NCI-H1092 (cell line): ENCODE measurements at places on chromosomes 4 and X.

GRCh38 chr4:152620218-152620617 is 59.6 kb downstream of the TMEM154 start:
- DNase-seq, result no peak

- DNase-seq, result peak; percentile 58
These were observed 568 bp downstream of the CHST7 start for GRCh38 chrX:46573892-46574773.

DNA sequence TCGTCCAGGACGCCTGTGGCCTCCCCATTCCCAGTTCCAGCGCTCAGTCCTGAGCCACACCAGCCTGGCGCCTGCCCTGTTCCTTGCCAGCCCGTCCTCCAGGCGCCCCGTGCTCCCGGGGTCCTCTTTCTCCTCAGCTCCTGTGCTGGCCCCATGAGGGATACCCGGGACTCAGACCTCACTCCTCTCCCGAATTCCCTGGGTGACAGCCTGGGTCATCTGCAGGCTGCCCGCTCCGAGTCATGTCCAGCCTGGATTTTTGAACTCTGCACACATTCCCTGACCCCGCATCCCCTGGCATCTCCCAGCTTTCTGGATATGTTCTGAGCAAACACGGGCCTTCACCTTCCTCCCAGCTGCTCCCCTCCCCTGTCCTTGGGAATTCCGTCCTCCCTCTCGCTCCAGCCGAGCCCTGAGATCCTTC is 14.9 kb upstream of the ADD1 start:
- DNase-seq, result no peak

DNA sequence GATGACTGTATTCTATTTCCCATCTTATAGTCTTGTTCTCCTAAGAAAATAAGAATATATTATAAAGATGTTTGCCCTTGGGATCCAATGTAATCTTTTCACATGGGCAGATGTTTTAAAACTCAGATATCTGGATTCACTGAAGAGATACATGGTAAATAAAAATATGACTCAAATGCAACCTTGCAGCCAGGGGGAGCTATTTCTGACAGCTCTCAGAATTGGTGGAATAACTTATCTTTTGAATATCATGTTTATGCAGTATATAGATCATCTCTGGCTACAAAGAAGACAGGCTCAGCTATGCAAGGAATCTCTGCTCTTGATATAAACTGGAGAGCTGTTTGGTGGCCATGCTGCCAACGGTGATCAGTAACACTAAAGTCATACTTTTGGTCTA is 274.7 kb downstream of the GLUD2 start:
- DNase-seq, result no peak

GRCh38 chr4:26731351-26732035 is 129.1 kb upstream of the STIM2 start:
- DNase-seq, result no peak

GRCh38 chrX:5646818-5647217 is 581.8 kb downstream of the NLGN4X start:
- DNase-seq, result no peak

- DNase-seq, result no peak
These were observed 45.9 kb downstream of the TSC22D3 start for GRCh38 chrX:107729558-107730297.

DNA sequence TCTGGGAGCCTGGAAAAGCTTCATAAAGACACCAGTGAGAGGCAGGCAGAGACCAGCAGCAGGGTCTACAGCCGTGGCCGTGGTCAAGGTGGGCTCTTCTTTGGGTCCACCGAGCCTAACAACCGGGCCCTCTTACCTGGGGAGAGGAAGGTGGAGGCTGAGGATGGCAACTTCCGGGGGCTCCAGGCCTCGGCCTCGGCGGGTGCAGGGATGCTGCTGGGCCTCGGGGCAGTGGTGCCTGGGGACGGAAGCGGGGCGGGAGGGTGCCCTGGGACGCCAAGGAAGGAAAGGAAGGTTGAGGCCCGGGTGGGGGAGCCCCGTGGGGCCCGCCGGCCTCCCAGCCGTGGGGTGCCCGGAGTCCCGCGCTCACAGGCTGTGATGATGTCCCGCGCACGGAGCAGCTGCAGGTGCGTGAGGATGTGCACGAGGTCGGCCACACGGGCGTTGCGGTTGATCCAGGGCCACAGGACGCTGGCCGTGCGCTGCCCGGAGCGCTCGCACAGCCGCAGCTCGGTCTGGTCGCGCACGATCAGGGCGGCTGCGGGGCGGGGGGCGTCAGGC is 561 bp downstream of the IRAK1 start:
- DNase-seq, result no peak

DNA sequence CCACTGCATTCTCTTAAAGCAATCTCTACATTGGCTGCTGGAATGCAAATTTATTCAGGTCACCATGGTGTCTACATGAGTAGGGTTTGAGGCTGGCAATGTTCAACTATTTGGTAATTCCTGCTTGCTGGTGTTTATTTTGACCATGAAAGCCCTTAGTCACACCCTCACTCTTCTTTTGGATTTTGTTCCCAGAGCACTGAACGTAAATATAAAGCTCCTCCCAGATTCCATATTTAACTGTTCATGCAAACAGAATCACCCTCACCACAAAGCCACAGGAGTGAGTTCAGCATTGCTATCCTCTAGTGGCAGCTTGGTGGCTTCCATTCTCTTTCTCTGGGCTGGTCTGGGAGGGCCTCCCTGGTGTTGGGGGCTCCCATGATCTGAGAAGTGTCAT is 82.8 kb downstream of the LNX1 start:
- DNase-seq, result no peak

GRCh38 chr4:54780149-54780495 is 122.4 kb downstream of the KIT start:
- no peak for DNase-seq

DNA sequence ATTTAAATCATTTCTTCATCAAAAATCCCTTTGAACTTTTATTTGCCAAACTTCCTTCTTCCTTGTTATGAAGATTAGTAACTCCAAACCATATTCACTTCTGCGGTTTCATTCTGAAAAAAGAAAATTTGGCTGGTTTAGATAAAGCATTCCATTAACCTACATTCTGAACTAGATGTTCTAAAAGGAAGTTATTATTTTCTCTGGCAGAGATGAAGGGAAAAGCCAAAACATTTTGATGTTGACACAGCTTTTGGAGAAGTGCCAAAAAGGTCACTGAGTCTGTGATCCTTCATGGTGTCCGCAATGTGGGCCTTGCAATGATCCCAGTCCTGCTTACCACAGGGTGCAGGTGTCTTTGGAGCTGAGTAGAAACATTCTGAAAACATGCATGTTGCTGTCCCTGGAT is 36.0 kb downstream of the CXCL8 start:
- peak; percentile 37 for DNase-seq

DNA sequence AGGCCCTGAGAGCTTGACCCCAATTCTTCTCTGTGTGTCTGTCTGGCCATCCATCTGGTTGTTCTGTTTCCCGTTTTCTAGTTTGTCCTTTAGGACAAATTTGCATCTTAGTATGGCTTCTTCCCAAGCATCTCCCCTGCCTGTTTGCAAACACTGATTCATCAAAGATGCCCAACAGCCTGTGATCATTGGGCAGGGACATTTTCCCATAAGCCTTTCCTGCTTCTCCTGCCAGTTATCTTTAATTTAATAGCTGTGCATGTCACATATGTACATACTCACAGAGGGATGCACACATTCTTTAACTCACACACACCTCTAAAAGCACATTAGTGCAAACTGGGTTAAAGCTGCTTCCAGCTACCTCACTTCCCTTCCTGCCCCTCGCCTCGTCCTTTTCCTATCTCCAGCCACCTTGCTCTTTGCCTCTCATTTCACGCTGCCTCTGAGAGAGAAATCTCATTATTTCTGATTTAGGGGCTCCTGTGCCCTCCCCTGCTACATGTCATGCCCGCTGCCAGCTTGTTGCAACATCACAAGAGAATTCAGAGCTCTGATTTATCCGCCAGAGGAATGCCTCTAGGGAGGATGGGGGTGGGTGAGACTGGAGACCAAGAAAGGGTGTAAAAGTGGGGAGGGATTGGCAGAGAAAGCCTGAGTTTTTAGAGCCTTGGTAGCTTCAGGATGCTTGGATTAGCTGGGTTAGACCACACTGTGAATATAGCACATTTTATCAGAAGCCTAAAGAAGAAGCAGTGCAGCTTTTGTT is 100.6 kb downstream of the NHS start:
- no peak for DNase-seq

GRCh38 chr4:154344686-154345085 is 146.9 kb downstream of the DCHS2 start:
- DNase-seq, result no peak

GRCh38 chr4:47733302-47734175 is 104.3 kb downstream of the CORIN start:
- DNase-seq, result no peak

GRCh38 chr4:6696611-6697010 is 2.9 kb downstream of the S100P start:
- no peak for DNase-seq

- no peak for DNase-seq
These were observed 658.7 kb upstream of the EPHA5 start for GRCh38 chr4:66328803-66329574.

DNA sequence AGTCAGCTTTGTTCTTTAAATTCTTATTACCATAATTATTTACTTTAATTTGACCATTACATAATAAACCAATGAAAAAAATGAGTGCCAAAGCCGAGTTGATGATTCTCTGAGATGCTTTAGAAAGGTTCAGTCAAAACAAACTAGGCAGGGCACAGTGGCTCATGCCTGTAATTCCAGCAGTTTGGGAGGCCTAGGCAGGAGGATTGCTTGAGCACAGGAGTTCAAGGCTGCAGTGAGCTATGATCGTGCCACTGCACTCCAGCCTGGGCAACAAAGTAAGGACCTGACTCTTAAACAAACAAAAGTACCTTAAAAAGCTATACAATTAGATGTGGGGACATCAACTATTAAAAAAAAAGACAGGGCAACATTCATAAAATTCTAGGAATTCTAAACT is 75.0 kb downstream of the AFAP1 start:
- DNase-seq, result no peak

GRCh38 chr4:102862747-102863146 is 6.0 kb upstream of the CISD2 start:
- no peak for DNase-seq

DNA sequence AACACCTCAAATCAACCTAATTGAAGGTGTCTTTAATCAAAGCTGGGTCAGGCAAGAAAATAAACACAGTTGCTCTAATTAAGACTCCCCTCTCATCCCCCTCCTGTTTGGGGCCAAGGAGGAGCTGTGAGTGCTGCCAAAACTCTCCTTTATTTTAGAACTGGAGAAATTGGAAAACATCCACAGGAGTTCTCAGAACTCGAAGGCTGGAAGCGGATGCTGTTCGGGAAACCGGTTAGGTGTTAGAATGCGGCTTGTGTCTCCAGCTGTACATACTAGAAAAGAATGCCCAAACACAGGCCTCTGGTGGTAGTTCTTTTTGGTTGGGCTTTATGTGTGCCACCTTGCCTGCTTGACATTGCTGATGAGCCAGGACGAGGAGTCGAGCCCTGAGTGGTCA is 118.2 kb downstream of the GPR143 start:
- DNase-seq, result no peak

DNA sequence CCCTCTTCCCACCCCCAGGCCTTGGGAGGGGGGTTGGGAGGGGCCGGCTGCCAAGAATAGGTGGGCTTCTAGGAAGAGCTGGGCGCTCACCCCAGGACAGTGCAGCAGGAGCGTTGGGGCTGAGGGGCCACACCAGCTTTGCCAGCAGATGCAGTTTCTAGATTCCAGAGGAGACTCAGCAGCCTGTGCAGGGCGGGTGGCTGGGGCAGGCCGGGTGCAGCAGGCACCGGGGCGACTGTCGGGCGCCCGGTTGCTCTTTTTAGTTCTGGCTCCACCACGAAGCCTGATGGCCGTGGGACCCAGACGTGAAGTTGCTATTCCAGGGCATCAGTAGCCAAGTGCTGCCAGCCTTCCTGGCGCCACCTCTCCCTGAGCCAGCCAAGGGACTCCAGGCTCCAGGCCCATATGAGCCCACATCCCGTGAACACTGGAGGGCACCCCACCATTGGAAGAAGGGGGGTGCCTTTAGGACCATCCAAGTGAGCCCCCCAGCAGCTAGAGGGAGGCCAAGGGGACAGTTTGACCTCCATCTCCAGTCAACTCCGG is 5.8 kb downstream of the SSR4 start:
- no peak for DNase-seq

- DNase-seq, result no peak
These were observed 1.3 kb downstream of the NPY1R start for GRCh38 chr4:163330916-163331628.
